Occipital lobe (tissue), 3 donors: ENCODE measurements at places on chromosomes 6 and 20. TPM values are rescaled to one million over a fixed set of nuclear protein-coding genes. Genes with fewer than 3 reads are reported as not detected.

DNA sequence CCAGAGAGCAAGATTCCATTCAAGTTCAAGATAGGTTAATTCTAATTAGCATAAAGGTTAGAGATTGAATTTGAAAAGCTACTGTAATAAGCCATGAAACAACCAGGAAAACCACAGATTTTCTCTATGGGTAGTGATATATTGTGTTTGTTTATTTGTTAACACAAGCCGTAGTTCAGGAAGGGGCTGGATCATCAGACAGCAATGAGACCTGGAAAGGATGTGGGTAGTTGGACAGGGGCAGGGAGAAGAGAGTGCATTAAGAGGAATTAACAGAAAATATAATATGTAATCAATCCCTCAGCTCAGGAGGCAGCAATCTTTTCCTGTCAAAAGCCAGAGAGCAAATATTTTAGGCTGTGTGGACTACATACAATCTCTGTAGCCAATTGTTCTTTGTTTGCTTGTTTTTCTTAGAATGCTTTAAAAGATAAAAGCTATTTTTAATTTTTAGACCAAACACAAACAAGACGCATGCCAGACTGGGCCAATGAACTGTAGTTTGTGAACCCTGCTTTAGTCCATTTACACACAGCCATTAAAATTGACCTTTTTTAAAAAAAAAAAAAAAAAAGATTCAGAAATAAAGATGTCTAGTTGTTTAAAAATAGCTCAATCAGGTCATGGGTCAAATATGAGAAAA is 398.7 kb upstream of the MARCKS start:
- DNase-seq: no peak

DNA sequence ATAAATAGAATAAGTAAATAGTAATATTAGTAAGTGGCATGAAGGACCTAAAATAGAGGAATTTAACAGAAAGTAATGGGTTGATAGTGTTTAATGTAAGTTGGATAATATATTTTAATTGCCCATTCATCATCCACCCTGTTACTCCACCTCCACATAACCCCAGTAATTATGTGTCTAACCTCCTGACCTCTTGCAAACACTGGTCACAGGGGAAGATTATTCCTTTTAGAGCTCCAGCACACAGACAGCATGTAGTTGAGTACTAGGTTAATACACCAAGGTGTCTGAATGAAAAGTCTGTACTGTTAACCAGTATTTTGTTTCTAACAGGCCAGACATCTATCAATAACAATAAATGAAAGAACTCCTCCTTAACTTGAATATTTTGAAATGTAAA is 92.4 kb upstream of the EYS start:
- DNase-seq: no peak

GRCh38 chr20:44264287-44264686 is 17.2 kb downstream of the GDAP1L1 start:
- DNase-seq: no peak

DNA sequence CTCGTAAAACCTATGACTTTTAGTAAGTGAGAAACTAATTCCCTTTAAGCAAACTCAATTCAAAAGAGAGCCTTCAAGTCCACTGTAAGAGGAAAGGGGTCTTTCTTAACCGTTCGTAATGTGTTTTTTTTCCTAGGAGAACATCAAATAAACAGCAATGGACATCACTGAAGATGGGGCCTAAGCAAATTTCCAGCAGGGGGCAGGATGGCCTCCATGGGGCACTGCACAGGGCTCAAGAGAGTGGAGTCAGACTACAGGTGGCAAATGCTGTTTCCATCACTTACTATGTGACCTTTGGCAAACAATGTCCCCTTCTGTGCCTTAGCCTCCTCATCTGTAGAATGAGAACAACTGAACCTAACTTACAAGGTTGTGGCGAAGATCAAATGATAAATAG is 88.7 kb downstream of the ARHGAP18 start:
- DNase-seq: no peak

CDC5L gene
- 55.7 TPM for total RNA-seq

DNA sequence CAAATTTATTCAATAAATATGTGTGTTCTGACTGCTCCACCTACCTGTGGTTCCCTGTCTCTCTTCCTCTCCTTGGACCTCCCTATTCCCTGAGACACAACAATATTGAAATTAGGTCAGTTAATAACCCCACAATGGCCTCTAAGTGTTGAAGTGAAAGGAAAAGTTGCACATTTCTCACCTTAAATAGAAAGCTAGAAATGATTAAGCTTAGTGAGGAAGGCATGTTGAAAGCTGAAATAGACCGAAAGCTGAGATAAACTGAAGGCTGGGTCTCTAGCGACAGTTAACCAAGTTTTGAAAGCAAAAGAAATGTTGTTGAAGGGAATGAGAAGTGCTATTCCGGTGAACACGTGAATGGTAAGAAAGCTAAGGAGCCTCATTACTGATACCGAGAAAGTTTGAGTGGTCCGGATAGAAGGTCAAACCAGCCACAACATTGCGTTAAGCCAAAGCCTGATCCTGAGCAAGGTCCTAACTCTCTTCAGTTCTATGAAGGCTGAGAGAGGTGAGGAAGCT is 34.1 kb downstream of the UST start:
- no peak for DNase-seq

DNA sequence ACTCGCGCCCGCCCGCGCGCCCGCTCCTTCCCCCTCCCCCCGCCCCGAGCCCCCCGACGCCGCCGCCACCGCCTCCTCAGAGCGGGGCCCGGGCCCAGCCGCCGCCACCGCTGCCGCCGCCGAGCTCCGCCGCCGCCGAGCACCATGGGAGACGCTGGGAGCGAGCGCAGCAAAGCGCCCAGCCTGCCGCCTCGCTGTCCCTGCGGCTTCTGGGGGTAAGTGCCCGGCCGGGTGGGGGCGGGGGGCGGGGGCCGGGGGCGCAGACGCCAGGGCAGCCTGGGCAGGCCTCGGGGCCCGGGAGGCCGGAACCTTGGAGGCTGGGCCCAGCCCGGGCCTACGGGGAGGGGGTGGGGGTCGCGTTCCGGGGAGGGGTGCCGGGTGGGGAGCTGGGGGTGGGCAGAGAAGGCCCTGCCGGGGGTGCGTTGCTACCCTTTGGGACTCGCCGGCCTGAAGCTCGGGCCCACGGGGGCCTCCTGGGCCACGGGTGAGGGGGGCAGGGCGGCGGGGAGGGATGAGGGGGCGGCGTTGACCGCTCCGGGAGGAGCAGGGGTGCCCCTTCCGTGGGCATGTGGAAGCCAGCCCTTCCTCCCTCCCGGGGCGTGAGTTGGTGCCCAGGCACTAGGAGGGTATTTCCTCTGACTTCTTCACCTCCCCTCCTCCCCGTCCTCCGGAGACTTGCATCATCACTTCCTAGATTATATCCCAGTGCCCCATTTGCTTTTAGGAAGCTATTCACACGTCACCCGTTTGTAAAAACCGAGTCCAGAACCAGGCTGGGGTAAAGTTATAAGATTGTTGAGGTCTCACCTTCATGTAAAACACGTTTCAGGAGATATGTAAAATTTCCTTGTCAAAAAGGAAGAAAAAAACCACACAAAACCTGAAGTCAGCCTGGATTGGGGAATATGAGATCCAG is 533 bp downstream of the ZFAND3 start:
- no peak for DNase-seq

GRCh38 chr6:170087941-170088581 is 202.8 kb downstream of the DLL1 start:
- no peak for DNase-seq

CENPQ gene
- total RNA-seq: 5.6 TPM

NKX2-2 gene
- total RNA-seq: 0.31 TPM

- DNase-seq: no peak
Observed at GRCh38 chr6:95120984-95121383, 456.4 kb upstream of the MANEA start.

ZBTB2 gene
- total RNA-seq: 10.3 TPM

GRCh38 chr6:168368066-168368820 is 48.7 kb upstream of the DACT2 start:
- DNase-seq: no peak

PRSS16 gene
- total RNA-seq: not detected

OLIG3 gene
- not detected for total RNA-seq

TMEM151B gene
- 53.5 TPM for total RNA-seq

SUMO4 gene
- total RNA-seq: 7.3 TPM

DNA sequence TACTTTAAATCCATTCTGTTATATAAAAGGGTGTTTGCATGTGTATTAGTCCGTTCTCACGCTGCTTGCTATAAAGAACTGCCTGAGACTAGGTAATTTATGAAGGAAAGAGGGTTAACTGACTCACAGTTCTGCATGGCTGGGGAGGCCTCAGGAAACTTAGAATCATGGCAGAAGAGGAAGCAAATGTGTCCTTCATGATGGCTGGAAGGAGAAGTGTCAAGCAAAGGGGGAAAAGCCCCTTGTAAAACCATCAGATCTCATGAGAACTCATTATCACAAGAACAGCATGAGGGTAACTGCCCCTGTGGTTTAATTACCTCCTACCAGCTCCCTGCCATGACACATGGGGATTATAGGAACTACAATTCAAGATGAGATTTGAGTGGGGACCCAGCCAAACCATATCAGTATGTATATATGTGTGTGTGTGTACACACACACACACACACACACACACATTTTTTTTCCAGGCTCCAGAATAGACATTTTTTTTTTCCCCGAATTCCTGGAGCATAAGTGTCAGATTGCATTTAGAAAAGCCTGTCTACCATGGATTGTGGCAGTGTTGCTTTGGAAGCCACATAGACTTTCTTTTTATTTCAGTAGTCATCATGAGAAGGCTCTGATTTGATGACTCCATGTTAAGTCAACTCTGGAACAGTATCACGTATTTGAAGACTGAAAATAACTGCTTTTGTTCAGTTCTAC is 31.5 kb downstream of the KDM1B start:
- no peak for DNase-seq

DNA sequence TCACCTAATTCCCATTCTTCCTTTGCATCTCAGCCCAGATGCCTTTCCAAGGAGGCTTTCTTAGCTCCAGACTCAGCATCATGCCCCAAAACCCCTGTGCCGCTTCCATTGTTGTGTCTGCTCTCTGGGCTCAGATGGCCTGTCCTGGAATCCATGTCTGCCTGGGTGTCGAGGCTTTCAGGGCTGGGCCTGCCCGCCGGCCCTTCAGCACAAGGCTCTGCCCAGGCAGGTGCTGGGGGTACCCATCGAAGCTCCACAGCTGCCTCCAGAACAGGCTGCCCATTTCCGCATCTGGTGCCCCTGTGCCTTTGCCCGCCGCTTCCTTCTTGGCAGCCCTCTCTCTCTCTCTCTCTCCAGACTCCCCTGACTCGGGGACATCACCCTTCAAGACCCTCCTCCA is 1.2 kb downstream of the CPXM1 start:
- no peak for DNase-seq

GRCh38 chr6:6646384-6646783 is 57.9 kb downstream of the LY86 start:
- DNase-seq: no peak

- DNase-seq: no peak
Observed at GRCh38 chr20:63868264-63868663, 3.2 kb downstream of the TPD52L2 start.

GRCh38 chr6:150452428-150453243 is 83.8 kb downstream of the IYD start:
- no peak for DNase-seq

CDSN gene
- total RNA-seq: not detected

CLIC5 gene
- total RNA-seq: 0.47 TPM

GRCh38 chr6:16206595-16207037 is 31.8 kb upstream of the GMPR start:
- peak; percentile 39 for DNase-seq

NMBR gene
- 12.6 TPM for total RNA-seq

- DNase-seq: no peak
Observed at GRCh38 chr6:91088976-91089375, 502.1 kb upstream of the MAP3K7 start.

GRCh38 chr20:47863981-47864380 is 78.7 kb upstream of the SULF2 start:
- no peak for DNase-seq

DNA sequence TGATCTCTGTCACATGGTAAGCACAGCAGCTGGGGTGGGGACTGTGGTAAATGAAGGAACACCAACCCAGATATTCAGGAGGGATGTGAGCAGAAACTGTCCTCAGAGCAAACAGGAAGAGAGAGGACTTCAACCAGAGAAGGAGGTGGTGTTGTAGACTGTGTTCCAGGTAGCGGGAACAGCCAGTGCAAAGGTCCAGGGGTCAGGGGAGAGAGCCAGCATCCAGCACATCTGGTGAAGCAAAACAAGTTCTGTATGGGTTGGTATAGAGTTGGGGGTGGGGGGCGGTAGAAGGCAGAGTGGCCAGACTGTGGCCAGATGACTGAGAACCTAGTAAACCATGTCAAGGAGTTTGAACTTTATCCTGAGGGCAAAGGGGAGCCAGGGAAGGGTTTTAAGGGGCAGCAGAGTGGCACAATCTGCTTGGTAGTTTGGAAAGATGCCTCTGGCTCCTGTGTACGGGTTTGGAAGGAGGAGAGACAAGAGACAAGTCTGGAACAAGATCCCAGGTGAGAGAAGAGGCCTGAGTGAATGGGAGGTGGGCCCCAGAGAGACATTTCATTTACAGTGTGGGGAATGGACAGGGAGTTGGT is 27.8 kb upstream of the TTPAL start:
- DNase-seq: no peak

PI16 gene
- total RNA-seq: 0.78 TPM

PAQR8 gene
- total RNA-seq: 12.8 TPM

DNA sequence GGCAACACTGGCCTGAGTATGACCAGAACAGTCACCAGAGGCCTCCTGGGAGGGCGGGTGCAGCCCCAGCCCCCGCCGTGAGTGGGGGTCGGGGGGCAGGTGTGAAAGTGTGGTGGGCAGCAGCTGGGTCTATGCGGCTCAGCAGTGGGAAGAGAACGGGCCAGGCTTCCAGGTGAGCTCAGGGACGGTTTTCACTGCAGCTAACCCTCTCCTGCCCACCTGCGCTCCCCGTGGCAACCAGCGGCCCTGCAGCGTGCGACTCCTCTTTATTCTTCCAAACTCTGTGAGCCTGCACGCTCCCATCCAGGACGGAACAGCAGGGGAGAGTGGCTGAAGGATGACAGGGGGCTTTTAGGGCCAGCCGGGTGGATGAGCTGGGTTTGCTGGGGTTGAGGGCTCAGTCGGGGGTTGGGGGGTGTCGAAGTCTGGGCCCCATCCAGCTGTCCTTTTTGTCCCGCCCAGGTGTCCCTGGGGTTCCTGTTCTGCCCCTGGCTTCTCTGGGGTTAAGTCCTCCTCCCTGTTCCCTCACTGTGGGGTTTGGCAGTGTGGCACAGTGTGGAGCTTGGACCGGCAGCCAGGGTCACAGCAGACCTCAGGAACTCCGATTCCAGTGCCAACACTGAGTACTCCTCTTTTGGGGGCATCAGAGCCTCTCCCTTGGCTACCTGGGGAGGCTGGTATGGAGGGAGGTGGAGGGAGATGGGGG is 859 bp upstream of the BIRC7 start:
- DNase-seq: no peak

GRCh38 chr6:110250838-110251237 is 70.6 kb downstream of the CDC40 start:
- DNase-seq: no peak

ADGRF4 gene
- total RNA-seq: not detected

DNA sequence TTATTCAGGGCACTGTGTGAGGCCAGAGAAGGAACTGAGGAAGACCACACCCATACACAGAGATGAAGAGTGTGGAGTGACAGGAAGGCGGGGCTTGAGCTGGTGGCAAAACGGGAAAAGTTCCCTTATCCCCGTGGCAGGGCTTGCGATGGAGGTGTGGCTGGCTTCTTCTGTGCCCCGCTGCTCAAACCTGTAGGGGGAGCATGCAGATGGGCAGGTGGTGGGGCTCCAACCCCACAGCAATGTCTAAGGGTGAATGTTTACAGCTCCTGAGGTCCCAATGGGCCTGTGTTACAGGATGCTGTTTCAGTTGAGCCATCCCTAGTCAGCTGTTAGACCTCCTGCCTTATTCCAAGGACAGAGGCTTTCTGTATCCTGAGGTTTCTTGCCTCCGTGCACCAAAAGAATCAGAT is 105.9 kb downstream of the LY86 start:
- no peak for DNase-seq

NFKBIE gene
- total RNA-seq: 7.8 TPM

- no peak for DNase-seq
Observed at GRCh38 chr6:95846652-95847051, 169.1 kb upstream of the FUT9 start.
